ENCODE measurements at places on chromosomes 11 and 22.
A peak's percentile ranks its signal among the peaks of the same experiment; 100 is the strongest.

- DNase-seq: no peak
These were observed 1376.4 kb downstream of the TBC1D22A start for GRCh38 chr22:48138855-48139254.

DNA sequence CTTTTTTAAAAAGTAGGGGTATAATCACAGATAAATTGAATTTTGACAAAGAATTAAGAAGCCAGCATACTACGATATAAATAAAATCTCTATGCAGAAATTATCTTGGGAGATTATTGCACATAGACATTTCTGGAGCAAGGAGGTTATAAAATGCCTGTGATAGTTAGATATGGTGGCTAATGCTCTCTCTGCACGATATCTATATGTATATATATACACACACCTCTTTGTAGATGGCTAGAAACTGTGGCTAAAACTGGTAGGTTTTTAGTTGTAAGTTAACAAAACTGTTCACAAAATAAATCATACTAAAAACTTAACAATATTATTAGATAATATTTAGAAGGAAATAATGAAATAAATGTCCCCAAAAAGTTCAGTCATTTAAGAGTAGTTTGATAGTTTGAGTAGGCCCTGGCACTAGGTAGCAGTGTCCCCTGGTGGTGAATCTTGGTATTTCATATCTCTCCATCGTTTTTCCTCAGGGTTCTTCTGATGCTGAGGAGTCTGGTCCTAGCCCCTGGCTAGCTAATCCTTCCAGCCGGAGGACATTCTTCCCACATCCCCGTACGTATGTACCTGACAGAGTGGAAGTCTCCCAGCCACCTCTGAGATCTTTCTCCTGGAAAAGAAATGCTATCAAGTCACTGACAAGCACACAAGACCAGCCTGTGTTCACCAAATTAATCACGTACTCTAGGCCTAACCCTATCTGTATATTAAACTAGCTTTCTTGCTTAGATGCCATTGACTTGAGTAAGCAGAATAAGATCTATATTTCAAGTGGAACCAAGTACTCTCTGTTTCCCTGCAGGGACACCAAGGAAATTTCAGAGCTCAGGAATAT is 32.2 kb downstream of the ART5 start:
- DNase-seq: peak; percentile 65

DNA sequence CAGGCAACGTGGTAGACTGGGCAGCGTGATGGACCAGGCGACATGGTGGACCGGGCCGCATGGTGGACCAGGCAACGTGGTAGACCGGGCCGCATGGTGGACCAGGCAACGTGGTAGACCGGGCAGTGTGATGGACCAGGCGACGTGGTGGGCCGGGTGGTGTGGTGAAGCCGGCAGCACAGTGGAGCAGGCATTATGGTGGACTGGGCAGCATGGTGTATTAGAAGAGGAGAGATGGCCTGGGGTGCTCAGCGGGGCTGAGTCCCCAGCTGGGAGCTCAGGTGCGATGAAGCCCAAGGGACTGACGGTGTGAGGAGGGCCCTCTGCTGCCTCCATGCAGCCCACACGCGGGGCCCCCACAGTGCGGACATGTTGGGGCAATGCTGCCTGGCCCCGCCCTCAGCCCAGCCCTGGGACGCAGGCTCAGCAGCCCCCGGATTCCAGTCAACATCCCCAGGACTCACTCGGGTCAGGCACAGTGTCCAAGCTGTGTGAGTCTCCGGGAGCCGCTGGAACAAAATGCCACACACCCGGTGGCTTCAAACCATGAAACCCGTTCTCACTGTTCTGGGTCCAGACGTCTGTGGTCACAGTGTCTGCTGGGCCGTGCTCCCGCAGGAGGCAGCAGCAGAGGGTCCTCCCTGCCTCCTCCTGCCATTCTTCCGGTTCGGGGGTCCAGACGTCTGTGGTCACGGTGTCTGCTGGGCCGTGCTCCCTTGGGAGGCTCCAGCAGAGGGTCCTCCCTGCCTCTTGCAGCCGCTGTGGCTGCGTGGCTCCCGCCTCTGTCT is 1084.9 kb downstream of the BRD1 start:
- DNase-seq: no peak

GRCh38 chr22:48622891-48623545 is 1204.7 kb downstream of the BRD1 start:
- no peak for DNase-seq

DNA sequence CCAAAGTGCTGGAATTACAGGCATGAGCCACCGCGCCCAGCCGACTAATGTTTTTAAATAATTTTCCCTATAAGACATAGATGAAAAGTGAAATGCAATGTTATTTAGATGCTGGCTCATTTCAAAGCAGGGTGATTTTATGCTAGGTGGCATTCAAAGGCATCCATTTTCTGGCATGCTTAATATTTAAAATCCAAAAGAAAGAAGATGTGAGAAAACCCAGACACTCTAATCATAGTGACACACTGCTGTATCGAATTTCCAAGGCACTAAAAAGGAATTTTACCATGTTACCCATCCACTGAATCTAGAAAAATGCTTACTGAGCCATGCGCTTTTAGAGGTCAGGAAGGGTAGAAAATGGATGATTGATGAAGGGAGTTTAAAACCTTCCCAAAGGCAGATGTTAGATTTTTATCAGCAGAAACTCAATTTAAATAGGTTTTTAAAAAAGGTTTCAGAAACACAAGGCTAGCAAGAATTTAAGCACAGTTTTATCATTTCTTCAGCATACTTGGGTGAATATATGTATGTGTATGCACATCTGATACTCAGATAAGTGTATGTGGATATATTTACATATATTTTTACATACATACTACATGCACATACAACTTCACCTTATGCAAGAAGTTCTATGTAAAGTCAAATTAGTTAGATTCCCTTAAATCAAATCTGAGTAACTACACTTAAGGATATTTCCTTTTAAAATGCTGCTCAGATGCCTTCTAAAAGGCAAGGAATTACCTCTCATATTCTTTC is 24.1 kb upstream of the CCDC89 start:
- DNase-seq: no peak

GRCh38 chr11:110712659-110713448 is 617 bp upstream of the ARHGAP20 start:
- DNase-seq: peak; percentile 61

DNA sequence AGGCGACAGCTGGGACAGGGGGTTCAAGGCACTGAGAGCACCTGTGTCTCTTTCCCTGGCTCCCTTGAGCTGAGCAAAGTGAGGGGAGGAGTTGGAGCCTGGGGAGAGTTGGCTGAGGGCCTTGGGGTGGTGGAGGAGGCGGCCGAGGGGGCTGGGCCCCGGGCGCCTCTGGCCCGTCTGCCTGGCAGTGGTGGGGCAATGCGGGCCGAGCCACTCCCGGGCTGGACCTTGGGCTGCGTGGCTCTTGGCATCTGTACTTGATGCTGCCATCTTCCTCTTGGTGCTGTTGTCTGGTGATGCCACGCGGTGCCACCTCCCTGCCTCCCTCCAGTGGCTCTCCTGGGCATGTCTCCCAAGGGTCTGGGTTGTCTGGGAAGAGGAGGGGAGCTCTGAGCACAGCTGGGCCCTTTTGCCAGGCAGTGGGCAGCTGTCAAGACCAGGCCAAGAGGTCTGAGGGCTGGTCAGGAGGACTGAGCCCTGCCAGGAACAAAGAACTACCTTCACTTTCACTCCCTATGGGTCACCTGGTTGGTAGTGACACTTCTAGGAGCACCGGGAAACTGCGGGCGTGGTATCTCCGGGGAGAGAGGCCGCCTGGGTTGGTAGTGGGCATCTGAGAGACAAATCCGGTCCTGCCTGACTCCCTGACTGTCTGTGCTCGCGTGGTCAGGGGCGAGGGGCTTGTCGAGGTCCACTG is 1.3 kb downstream of the GRIK4 start:
- DNase-seq: no peak

GRCh38 chr11:29490938-29491337 is 525.9 kb downstream of the KCNA4 start:
- no peak for DNase-seq

DNA sequence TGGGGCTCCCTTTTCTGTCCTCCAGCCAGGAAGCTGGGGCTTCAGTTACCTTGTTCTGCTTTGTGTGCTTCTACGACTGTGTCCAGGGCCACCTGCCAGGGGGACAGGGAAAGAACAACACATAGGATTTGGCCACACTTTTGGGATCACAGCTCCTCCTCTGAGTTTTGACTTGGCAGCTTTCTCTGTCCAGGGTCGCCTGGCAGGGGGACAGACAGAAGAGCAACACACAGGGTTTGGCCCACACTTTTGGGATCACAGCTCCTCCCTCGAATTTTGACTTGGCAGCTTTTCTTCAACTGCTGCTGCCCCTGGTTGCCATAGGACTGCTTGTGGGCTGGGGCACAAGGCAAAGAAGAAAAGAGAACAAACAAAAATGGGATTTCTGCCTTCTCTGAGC is 19.1 kb downstream of the INCENP start:
- DNase-seq: no peak

DNA sequence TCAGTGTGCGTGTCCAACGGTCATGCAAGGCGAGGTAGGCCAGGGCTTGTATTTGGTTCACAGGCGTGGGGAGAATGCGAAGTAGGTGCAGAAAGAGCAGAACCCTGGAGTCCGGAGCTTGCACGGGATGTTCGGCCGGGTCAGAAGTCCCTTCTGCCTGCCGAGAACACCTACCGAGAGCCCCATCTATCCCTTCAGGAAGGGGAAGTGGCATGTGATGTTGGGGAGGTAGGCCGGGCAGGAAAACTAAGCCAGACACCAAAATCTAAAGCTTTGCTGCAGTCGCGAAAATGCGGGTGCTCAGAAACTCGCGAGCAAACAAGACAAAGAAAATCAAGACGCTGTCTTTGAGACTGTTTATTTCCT is 435 bp upstream of the TAF6L start:
- no peak for DNase-seq

GRCh38 chr11:68375766-68376165 is 63.4 kb downstream of the LRP5 start:
- DNase-seq: no peak

DNA sequence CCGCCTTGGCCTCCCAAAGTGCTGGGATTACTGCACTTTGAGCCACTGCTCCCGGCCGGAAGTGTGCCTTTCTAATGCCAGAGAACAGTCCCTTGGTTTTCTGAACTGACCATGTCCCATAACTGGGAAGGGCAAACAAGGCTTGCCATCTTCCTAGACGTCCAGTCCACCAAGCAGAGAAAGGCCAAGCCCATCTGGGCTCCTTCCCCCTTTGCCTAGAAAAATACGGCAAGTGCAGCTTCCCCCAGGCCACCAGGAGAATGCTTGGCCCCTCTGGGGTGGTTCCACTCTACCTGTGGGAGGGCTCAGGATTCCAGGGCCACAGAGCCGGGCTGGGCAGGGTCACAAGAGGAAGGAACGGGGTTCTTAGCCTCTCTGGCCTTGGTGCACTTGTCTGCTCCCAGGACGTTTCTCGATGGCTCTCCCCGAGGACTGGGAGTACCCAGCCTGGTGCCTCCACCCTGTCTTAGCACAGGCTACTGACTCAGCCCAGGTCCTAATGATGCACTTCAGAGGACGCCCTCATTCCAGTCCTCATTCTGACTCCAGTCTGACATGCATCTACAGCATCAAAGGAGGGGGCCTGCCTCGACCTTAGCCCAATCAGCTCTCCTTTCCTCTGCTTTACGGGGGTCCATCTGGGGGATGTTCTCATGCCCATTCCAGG is 1.2 kb downstream of the USP2 start:
- DNase-seq: no peak

- DNase-seq: no peak
These were observed 10.0 kb downstream of the SHANK2 start for GRCh38 chr11:71242391-71242790.

DNA sequence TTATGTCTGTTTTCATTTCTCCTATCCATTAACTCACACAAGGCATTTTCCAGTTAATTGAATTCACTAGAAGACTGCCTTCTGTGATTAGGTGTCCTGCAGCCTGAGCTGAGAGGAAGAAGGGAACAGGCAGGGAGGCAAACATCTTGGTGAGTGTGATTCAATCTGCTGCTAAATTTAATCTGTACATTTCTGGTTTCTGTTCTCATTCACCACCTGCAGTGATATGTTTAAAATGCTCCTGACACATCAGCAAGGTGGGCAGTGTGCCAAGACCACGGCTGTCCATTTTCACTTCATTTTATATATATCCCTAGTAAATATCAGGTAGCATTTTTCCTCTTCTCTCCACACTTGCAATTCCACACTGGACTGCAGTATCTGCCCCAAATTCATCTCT is 416.5 kb downstream of the TMEM135 start:
- DNase-seq: peak; percentile 13

DNA sequence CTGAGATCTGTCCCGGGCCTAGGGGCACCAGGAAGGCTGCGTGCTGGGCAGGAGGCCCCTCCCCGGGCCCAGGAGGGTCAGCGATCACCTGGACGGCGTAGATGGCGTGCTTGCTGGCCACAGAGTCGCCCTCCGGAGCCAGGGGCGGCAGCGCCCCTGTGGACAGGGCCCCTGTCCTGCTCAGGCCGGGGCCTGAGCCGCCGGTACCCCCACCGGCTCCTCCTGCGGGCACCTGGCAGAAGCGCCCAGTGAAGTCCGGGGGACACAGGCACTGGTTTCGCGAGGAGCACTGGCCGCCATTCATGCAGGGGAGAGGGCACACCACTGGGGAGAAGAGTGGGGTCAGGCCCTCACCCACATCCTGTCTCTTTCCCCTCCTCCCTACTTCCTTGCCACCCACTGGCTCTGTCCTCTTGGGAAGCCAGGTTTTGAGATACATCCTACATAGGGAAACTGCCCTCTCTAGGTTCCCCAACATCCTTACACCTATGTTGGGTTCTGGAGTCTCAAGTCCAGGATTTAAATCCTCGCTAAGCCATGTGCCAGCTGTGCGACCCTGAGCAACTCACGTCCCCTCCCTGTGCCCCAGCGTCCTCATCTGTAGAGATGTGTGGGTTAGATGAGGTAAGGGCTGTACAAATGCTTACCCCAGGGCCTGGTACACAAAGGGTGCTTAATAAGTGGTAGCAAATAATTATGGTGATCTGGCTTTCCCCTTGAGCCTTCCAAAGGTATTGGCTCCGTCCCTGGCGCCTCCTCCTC is 3.9 kb downstream of the LTBP3 start:
- no peak for DNase-seq

DNA sequence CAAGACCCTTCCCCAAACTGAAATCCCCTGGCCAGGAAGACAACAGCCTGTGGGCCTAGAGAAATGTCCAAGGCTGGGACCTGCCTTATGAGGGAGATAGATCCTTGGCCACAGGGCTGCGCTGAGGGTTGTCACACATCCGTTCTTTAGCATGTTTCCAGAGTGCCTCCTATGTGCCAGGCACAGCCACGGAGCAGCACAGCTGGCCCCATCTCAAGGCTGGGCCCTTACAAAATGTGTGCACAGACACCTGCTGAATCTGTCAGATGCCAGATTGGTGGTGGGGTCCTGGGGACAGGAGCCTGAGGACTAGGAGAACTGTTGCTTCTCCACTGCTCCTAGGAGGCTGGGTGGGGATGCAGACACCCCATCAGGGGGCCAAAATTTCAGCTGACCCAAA is 11.2 kb downstream of the GRIK4 start:
- DNase-seq: no peak

GRCh38 chr11:80327956-80328614 is 887.3 kb upstream of the TENM4 start:
- DNase-seq: peak; percentile 13

- no peak for DNase-seq
These were observed 835 bp upstream of the MYOD1 start for GRCh38 chr11:17718510-17718962.

- peak; percentile 43 for DNase-seq
These were observed 86.3 kb downstream of the SNX19 start for GRCh38 chr11:130829920-130830511.

- DNase-seq: no peak
These were observed 179.7 kb downstream of the TBC1D22A start for GRCh38 chr22:46941968-46942798.

- no peak for DNase-seq
These were observed 21.3 kb downstream of the OR51F1 start for GRCh38 chr11:4748438-4748837.

Measured in astrocyte of the hippocampus (primary cell).